CD14-positive monocyte (primary cell): ENCODE measurements at places on chromosomes 4 and X. TPM values are rescaled to one million over a fixed set of nuclear protein-coding genes. Genes with fewer than 3 reads are reported as not detected.

DNA sequence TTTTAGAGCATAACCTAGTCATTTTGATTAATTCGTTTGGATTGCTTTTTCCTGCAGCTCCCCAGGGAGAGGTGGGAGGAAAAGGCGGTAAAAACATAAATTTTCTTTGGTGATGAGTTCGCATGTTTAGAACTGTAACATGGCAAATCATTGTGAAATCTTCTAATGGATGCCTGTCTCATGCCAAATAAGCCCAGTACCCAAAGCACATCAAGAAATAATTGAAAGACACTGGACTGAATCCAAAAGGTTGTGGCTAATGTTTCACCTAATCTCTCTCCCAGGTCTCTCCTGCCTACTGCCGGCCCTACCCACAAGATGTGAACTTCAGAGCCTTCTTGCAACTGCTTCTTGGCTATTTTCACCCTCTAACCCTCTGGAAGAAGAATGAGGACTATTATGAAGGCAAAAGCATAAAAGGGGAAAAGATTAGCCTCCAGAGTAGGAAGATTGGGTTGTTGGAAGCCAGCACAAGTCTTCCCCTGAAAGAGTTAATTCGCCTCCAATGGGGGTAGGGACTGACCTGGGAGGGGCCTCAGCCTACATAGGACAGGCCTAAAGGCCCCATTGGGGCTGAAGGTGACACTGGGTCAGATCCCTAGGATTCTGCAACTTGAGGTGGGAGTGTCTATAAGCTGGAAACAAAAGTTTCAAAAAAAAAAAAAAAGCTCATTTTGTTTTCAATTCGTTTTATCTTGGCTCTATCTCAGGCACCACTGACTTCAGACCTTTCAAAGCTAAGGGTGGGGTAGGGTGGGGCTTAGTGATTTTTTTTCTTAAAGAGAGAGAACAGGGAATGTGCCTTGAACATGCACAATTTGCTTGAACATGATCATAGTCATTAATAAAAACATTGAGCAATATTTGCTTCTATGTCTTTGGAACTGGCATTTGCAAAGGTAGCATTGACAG, 278.6 kb upstream of the KLF3 start:
- no peaks in the 10 kb centered on the region for H3K36me3 ChIP-seq
- no peaks in the 10 kb centered on the region for H3K27me3 ChIP-seq
- H3K4me1 ChIP-seq, result no peaks in the 10 kb centered on the region
- no peak for DNase-seq
- H3K27ac ChIP-seq, result no peak overlapping the region
- no peak overlapping the region for H3K4me3 ChIP-seq

DNA sequence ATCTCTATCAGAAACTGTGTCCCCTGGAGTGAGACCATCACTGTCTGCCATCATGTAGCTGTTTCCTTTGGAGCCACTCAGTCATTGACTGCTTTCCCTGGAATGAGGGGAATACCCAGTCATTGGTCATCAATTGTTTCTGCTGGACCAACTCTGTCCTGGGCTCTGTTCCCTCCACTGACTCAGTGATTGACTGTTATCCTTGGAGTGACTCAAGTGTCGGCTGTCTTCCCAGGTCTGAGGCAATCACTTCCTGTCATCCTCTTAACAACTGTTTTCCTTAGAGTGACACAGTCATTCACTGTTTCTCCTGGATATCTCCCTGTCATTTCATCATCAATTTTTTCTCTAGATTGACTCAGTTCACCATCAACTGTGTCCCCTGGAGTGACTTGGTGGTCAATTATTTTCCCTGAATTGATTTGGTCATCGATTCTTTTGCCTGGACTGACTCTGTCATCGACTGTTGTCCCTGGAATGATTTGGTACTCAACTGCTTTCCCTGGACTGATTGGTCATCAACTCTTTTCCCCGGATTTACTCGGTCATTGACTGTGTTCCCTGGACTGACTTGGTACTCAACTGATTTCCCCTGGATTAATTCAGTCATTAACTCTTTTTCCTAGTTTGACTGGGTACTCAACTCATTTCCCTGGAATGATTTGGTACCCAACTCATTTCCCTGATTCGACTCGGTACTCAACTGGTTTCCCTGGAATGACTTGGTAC, 327.9 kb upstream of the VCX start:
- H3K27me3 ChIP-seq, result no peaks in the 10 kb centered on the region
- no peak overlapping the region for H3K4me3 ChIP-seq
- no peak overlapping the region for H3K27ac ChIP-seq
- H3K4me1 ChIP-seq, result no peaks in the 10 kb centered on the region

GRCh38 chrX:2147928-2148327, 352.8 kb downstream of the DHRSX start:
- no peak for DNase-seq
- H3K27ac ChIP-seq, result no peak overlapping the region
- no peaks in the 10 kb centered on the region for H3K36me3 ChIP-seq
- H3K4me3 ChIP-seq, result no peak overlapping the region
- H3K4me1 ChIP-seq, result peaks cover 4% of the 10 kb centered on the region
- H3K27me3 ChIP-seq, result no peaks in the 10 kb centered on the region

TREX2 gene
- polyA plus RNA-seq, result not detected

TLR1 gene
- 23.2 and 49.8 TPM in 2 replicates for polyA plus RNA-seq

RPA4 gene
- 0.19 and 1.1 TPM in 2 replicates for polyA plus RNA-seq
